T-helper 22 cell (primary cell): ENCODE measurements at places on chromosomes 2 and 18.

DNA sequence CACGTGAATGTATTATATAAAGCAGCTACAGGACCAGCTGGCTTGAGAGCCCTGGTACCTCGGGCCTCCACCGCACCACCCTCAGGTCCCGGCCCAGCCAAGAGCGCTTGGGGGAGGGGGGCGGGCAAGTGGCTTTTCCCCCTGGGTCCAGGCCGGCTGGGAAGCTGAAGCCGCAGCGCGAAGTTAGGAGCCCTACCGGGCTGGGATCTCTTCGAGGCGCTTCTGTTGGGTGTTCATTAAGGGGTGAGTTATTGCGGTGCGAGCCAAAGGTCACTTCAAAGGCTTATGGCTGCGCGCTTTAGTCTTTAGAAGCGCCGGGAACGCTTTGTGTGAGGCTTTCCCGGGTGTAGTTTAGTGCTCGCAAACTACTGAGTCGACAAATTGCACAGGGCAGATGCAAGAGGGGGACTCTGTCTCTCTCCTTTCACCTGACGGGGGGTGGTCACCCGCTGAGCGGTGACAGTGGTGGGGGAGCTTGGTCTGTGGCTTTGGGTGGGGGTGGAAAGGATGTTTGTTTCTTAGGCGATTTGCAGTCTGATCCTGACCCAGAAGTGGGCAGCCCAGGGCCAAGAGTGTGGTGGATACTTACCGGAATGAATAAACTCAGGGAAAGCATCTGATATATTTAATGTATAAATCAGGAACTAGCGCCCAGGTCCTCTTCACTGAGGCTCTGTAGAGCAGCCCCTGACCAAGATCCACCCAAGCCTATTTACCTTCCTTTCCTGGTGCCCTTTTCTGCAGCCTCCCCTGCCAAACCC lies 6.0 kb downstream of the HOXD3 start:
- DNase-seq, result no peak

- DNase-seq, result no peak
Measured at GRCh38 chr2:224919472-224920110, 122.7 kb downstream of the DOCK10 start.

- DNase-seq, result no peak
Measured at GRCh38 chr18:60838677-60839076, 466.1 kb upstream of the MC4R start.

DNA sequence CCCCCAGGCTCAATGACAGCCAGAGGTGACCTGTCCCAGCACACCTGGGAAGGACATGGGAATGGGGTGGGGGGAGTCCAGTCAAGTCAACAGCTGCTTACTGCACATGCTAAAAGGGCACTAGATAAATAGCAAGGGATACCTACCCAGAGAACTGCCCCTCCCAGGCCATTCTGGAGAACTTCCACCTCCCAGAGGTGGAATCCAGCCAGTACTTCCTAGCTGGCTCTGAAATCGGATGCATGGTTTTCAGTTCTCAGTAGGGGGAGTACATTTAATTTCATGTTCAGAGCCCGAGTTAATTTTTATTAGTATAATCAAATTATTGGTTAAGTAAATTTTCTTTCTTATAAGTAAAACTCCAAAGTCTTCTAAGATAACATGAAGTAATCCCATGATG lies 28.9 kb upstream of the ITGA6 start:
- DNase-seq, result no peak

DNA sequence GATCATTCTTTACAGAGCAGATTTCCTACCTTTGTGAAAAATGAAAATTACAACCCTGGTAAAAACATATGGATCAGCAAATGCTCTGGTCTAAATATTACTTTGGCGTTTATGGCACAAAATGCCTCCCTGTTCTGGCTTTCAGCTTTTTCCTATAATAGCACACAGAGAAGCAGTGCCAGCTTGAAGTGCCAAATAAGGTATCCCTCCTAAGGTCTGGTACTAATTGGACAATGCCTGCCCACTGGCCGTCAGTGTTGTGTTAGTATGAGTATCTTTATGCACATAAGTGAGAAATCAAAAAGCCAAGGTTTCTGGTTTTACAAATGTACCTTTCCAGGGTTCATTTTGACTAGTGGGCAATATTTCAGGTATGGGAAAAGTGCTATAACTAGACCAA lies 1293.7 kb upstream of the FAM98A start:
- no peak for DNase-seq

- DNase-seq, result no peak
Measured at GRCh38 chr2:60412620-60413019, 140.8 kb downstream of the BCL11A start.

DNA sequence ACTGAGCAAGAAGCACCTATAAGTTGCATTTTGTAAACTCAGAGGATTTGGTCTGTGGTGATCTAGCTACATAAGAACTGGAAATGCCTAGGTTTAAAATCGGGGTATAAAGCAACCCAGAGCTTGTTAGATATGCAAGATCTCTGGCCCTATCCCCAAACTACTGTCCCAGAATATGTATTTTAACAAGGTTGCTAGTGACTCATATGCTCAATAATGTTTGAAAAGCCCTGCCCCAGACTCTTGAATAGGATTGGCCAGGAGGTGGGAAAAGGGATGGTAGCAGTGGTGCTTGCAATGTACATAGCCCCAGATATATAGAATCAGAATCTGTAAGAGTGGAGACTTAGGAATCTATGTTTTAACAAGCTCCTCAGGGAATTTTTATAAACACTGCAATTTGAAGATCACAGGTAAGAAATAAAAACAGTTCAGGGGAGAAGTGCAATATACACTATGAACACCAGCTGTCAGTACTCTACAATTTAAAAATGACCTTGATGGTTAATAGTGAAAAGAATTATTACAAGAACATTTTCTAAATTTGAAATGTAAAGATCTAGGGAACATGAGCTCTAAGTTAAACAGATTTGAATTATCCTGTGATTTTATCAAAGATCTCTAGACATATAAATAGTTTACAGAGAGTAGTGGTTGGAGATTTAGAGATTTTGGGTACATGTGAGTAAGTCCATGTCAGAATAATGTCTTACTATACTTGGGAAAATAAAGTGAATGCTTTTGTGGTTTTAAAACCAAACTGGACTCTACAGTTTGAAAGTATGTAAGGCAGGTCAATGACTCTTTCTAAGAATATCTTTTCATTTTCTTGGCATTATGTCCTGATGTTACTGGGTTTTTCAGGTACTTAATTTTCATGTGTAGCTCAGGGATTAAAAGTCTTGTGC lies 7.7 kb upstream of the MMADHC start:
- no peak for DNase-seq

DNA sequence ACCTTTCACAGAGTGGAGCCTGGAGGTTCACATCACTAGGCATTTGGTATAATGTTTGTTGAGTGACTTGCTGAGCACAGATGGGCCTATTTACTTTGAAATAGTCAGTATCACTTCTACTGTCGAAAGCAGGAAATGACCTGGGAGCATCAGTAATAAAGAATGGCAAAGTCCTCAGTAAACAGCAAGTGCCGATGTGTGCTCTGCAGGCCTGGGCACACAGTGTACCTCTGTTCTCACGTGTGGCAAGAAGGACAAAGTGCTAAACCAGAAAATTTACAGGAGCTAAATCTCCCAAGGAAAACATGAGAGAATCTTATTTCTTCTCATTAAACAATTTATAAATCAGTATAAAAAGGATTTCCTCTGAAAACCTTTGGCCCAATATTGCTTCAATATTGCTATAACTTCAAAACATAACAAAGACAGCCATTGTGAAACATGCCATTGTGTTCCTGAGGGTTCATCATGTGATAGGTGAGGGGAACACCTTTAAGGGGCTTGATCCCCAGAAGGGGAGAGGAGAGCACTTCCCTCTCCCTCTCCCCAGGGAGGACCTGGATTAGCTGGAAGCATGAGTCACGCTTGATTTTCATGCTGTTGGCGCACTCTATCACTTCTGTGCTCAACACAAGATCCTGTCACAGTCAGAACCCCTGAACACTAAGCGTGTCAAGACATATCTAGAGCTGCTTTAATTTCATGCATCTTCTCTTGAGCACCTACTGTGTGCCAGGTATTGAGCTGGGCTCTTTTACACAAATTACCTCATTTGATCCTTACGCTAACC lies 131.5 kb upstream of the SMAD2 start:
- DNase-seq, result no peak

DNA sequence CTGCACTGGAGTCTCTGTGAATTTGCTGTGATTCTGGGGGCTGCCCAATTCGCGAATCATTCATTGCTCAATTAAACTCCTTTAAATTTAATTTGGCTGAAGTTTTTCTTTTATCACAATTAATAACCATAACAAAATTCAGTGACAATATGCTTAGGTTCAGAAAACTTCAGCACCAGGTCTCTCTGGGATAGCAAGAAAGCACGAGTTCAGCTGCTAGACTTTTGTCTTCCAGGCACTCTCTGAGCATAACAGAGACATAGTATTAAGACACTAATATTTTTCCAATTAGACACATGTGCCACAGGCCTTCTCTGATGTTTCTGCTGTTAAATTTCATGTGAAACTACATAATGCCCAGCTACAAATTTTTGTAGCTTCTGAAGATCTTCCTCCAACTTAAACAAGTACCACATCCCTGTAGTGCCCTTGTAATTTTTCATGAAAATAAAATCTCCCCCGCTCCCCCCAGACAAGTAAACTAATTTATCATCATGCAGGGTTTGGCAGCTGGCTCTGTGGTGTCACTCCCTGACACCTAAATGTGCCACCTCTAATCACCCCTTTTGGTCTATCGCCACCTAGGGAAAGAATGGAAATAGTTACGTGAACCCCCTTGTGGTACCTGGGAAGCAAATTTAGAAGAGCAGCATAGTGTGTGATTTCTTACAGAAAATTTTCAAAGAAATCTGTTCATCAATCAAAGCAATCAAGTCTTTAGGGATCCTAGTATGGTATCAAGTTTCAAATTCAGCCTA lies 94.1 kb downstream of the CSRNP3 start:
- no peak for DNase-seq

DNA sequence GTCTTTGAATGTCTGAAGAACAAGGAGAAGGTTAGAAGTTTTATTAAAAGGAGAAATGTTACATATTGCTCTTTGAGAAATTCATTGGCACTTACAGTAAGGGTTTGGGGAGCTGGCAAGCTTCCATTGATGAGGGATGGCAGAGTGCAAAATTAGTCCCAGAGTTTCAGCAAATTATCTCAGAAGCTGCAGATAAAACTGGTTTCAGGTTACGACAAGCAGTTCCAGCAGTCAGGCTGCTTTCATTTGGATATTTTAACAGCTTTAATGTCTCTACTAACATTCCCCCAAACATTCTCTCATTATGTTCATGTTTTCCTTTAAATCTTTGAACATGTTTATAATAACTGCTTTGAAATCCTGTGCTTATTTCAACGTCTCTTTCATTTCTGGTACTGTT lies 153.1 kb downstream of the TTC27 start:
- DNase-seq, result no peak

DNA sequence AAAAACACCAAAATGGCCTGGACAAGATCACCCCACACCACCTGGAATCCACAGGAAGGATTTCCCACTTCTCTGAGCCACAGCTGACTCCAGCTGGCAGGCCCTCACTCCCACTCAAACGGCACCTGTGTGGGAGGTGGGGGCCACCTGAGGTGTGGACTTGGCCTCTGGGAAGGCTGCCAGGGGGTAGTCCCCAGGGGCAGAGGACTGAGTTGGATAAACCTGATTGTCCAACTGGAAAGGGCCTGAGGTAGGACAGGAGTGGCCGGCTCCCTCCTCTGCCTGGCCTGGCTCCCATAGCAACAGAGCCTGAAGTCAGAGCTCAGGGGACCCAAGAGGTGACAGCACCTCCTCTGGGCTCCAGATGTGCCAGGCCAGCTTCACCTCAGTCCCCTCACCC lies 300.2 kb downstream of the CELF4 start:
- DNase-seq, result no peak

- no peak for DNase-seq
Measured at GRCh38 chr2:148305476-148305875, 284.6 kb downstream of the MBD5 start.

DNA sequence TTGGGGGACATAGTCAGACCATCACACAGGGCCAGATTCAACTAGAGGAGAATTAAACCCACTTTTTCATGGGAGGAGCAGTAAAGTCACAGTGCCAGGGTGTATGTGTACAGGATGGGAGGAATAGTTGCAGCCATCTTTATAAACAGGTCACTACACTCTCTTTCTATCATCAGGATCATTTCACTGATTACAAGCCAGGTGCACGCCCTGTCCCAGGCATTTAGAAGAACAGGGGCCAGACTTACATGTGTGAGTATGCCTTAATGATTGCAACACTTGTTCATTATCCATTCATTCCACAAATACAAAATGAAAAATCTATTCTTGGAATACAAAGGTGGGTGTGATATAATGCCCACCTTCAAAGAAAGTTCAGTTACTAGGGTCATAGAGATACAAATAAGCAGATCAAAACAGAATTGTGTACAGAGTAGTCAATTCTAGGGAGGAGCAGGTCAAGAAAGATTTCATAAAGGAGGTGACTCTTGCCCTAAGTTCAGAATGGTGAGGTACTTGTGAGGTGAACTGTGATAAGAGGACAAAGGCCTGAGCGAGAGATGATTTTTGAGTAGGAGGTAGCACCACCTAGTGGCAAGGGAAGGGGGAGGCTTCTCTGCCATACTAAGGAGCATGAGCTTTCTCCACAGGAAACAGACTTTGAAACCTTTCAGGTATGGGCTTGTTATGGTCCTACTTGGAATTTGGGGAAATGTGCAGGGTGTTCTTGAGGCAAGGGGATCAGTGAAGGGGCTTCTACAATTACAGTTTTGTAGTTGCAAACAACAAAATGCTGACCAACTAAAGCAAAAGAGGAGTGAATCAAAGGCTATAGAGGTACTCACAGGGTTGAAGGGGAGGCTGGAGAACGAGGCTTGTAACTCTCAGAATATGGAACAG lies 156.3 kb downstream of the SUCLG1 start:
- DNase-seq, result no peak

DNA sequence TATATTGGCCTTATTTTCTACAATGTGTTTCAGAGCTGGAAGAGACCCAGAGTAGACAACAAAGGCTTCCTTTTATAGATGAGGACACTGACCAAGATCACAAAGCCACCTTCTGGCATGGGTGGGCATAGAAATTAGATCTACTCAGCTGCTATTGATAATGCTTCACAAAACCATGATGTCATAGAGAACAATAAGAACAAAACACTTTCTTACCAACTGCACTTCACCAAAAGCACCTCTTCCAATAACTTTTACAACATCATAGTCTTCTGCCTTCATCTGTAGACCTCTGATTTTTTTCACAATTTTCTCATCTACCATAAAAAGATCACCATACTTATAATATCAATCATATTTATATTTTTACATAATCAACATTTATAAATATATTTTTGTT lies 58.1 kb downstream of the ROCK2 start:
- no peak for DNase-seq

GRCh38 chr2:166042768-166043390 lies 84.9 kb downstream of the SCN1A start:
- no peak for DNase-seq

- DNase-seq, result no peak
Measured at GRCh38 chr2:240920783-240921231, 14.7 kb downstream of the CROCC2 start.

DNA sequence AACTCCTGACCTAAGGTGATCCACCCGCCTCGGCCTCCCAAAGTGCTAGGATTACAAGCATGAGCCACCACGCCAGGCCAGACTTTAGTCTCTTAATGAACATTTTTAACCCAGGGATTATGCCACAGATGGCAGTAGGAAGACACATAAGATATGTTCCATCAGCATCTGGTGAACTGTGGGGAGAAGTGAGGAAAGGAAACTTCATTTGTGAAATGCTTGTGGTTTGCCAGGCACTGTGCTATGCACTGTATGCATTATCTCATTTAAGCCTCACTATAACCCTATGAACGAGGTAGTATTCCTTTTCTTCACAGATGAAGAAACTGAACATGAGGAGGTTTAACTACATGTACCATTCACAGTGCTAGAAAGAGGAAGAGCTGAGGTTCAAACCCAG lies 29.3 kb downstream of the PTRHD1 start:
- DNase-seq, result no peak

- DNase-seq, result no peak
Measured at GRCh38 chr2:157325786-157326185, at the start of gene ERMN. Gene ERMN, minus strand, starts transcription at chr2:157325824. Its CDS starts 182 bp downstream, at chr2:157325642.
